ENCODE measurements at places on chromosomes 16 and 17.
A peak's percentile ranks its signal among the peaks of the same experiment; 100 is the strongest.

DNA sequence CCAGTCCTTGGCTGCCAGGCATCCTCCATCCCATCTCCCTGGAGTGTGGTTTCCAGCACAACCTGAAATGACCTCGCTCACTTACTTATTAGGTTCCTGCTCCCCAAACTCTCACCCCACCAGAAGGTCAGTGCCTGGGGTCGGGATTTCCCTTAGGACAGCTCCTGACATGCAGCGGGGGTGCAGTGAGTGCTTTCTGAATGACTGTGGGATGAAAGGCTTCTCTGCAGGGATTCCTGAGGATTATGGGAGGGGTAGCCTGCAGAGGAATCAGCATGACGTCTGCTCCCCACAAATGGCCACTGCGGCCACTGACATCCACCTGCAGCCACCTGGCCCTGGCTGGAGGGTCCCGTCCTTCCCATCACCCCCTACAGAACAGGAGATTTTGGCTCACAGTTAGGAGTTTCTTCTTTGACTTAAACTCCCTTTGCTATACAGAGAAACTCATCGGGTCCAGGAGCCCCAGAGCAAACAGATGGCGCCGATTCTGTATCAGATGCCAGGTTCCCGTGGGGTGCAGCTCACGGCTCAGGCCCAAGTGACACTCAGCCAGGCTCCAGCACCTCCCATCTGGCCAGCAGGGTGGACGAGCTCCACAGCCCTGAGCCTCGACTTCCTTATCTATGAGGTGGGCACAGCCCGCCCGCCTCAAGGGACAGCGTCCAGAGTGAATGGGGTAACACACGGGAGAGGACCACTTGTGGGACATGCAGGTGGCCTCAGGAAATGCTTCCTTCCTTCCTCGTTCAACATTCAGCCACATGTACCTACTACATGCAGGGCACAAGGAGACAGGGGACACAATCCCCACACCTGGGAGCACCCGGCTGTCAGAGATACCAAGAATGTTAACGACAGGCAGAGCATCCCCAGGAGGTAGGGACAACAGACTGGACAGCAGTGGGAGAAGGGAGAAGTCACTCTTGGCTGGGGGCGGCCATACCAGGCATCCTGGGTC lies 69.8 kb downstream of the RMI2 start:
- DNase-seq: no peak

GRCh38 chr16:56824331-56824730 lies 40.7 kb upstream of the SLC12A3 start:
- no peak for DNase-seq

- DNase-seq: no peak
These were observed 41.4 kb downstream of the DDX19A start for GRCh38 chr16:70388006-70388680.

- peak; percentile 24 for DNase-seq
These were observed 2.3 kb upstream of the NT5M start for GRCh38 chr17:17300624-17301568.

DNA sequence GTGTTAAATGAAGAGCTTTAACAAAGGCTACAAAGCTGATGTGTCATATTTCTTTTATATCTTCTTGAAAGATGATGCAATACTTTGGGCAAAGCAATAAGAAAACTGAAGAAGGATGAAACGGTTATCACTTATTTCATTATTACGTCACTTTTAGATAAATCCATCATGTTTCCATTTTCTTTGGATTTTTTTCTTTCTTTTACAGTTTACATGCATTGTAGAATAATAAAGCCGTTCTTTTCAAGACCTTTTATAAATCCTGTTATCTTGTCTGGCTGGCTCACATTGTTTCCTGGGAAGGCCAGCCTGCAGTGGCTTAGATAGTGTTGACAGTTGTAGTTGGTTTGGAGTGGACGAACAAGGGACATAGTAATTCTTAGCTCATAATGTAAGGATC lies 28.9 kb downstream of the TANC2 start:
- no peak for DNase-seq

DNA sequence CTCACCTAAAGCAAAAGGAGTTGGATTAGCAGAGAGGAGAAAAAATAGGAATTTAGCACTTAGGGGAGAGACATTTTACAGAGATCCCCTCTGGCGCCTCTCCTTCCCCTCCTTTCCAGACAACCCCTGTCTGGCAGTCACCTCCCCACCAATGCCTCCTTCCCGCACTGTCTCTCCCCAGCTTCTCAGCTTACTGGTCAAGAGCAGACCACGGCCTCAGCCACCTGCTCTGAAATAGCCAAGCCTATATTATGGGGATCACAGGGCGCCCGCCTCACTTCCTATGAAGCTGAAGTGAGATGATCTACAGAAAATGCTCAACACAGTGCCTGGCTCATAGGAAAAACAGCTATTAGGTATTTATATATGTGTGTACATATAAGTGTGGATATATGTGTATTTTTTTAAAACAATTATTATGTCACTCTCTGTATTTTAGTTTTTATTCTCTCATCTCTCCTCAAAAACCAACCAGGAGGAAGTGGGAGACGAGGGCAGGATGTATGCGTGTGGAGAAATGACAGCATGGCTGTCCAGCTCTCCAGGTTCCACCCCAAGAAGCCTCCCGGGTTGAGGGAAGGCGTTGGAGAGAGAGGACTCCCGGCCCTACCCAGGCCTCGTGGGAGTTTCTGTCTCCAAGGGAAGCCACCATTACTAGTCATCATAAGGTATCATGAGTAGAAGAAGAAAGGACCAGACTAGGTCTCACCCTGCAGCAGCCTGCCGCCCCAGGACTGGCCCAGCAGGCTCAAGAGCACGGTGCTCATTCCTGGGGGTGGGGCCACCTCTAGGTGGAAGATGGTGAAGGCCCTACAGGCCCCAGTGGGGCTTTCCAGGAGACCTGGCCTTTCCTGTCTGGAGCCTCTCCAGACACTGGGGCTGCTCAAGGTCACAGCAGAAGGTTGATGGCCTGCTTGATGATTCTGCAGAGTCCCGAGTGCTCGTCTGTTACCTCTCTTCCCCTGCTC lies 27.2 kb downstream of the MAP3K14 start:
- no peak for DNase-seq

DNA sequence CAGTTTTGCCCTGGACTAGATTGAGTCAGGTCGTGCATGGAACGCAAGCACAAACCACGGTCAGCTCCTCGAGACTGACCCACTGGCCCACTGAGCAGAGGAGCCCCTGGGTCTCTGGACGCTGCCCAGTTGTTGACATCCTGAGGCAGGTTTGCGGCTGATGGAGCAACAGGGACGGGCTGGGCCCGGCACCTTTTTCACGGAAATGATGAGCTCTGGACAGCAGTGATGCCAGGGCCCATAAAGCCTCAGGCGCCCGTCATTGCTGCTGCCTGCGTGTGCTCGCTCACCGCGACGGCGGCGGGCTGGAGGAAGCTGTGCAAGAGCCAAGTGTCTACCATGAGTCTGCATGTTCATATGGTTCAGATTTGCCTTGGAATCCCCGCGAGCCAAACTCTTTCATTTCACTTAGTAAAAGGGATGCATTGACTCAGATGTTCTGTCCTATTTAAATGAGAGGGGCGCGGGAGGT lies 30.8 kb upstream of the CRISPLD2 start:
- DNase-seq: no peak
